CD4-positive, alpha-beta T cell treated with Interleukin-15 for 1 hour (primary cell): ENCODE measurements at places on chromosomes 12 and 14.

DNA sequence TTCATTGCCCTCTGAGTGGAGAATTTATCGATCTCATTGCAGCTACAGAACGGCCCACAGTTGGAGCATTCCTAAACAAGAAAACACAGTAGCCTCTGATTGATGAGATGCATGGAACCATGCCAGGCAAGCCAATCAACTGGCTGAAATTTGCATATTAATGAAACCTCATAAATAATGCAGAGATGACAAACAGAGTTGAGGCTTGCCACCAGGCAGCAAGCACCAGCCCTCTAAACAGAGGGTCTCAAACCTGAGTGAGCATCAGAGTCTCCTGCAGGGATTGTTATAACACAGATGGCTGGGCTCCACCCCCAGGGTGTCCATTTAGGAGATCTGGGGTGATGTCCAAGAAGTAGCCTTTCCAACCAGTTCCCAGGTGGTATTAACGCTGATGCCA is 60.9 kb upstream of the CMKLR1 start:
- DNase-seq, result no peak

- no peak for DNase-seq
These were observed 65.2 kb upstream of the STK38L start for GRCh38 chr12:27178723-27179399.

- DNase-seq, result no peak
These were observed 75.7 kb downstream of the PITPNM2 start for GRCh38 chr12:123075087-123075645.

GRCh38 chr14:77028384-77029231 is at the start of gene IRF2BPL:
IRF2BPL (minus strand) TSS chr14:77028708; CDS start chr14:77027792, 916 bp downstream.
- peak; percentile 97 for DNase-seq

DNA sequence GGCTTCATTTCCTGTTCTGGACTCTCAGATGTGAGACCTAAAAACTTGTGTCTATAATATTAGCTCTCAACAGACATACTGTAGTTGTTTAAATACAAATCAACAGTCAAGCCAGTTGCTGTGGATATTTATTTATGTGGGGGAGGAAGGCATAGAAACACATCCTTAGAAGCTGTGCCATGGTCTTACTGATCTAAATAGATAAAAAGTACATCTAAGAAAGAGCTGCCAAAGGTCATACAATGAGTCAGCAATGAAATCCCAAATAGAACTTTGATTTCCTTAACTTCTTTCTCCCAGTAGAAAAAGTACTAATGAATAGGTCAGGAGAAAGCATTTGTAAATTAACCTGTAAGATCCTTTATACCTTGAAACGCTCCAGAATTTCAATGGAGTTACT is 185.1 kb downstream of the AKAP6 start:
- DNase-seq, result no peak

GRCh38 chr14:93239869-93240677 is 33.0 kb downstream of the UBR7 start:
- DNase-seq, result no peak

DNA sequence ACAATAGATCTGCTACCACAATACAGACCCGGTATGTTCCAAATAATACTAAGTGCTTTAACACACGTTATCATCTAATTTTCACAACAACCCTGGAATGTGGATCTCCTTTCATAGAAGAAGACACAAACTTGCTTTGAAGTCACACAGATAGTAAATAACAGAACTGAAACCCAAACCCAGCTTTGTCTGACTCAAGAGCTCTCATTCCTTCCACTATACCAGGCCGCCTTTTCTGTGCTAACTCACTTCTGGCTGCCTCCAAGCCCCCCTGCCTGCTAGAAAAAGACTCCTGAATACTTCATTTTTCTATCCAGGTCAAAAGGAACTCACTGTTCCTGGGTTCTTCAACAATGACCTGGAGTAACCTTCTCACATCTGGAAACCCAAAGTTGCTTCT is 37.8 kb downstream of the PRPF40B start:
- DNase-seq, result no peak

GRCh38 chr12:131773582-131774221 is 54.5 kb upstream of the MMP17 start:
- peak; percentile 47 for DNase-seq

DNA sequence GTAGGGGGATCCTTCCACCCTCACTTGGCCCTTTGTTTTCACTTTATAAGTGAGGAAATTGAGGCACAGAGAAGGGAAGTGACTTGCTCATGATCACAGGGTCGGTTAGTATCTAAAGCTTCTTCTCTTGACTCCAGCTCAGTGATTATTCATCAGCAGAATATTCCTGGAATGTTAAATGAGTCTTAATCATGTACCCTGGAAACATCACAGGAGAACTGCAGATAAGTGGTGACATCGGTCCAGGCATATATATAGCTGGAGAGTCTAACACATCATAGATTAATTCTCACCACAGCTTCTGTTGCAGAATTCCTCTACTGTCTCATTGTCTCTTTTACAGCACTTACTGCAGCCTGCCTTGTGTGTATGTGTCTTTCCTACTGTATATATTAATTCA is 69.9 kb downstream of the PAH start:
- DNase-seq, result no peak

DNA sequence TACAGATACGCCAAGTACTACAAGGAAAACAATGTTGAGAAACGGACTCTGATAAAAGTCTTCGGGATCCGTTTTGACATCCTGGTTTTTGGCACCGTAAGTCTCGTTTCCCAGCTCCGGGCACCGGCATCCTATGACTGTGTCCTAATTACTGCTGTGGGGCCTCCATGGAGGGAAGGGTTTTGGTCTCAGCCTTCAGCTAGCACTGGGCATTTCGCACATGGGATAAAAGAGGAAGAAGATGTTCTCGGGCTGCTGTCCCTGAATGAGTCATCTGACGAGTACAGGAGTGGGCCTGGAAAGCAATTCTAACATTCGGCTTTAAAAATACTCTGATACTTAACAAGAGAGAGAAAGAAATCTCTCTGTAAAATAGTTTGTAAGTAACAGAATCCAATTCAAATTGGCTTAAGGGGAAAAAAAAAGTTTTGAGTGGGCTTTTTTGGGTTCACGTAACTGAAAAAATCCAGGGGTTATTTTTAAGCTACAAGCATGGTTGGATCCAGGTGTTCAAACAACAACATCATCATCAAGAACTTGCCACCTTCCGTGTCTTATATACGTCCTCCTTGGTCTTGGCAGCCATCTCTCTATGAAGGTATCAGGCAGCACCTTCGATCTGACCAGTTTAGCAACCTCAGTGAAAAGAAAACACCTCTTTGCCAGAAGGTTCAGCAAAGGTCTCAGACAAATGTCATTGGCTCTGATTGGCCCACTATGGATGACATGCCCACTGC is 34.4 kb upstream of the P2RX4 start:
- peak; percentile 48 for DNase-seq

DNA sequence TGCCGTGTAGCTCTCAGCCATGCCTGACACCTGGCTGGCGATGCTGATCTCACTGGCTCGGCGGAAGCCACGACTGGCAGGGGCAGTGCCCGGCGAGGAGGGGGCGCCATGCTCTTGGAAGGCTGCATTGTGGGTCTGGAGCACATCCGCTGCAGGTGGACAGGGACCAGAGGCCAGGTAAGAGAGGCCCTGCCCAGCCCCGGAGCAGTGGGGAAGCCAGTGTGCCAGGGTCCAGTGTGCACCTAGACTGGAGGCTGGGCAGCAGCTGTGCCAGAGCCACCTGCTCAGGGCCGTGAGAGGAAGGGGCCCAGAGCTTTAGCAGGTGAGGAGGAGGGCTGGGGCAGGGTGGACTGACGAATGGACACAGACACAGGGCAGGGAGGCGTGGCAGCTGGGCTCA is 10.1 kb downstream of the ARL6IP4 start:
- no peak for DNase-seq

- no peak for DNase-seq
These were observed 114.1 kb upstream of the BTG1 start for GRCh38 chr12:92259696-92260251.

- no peak for DNase-seq
These were observed 44.0 kb upstream of the EAPP start for GRCh38 chr14:34583525-34583924.

DNA sequence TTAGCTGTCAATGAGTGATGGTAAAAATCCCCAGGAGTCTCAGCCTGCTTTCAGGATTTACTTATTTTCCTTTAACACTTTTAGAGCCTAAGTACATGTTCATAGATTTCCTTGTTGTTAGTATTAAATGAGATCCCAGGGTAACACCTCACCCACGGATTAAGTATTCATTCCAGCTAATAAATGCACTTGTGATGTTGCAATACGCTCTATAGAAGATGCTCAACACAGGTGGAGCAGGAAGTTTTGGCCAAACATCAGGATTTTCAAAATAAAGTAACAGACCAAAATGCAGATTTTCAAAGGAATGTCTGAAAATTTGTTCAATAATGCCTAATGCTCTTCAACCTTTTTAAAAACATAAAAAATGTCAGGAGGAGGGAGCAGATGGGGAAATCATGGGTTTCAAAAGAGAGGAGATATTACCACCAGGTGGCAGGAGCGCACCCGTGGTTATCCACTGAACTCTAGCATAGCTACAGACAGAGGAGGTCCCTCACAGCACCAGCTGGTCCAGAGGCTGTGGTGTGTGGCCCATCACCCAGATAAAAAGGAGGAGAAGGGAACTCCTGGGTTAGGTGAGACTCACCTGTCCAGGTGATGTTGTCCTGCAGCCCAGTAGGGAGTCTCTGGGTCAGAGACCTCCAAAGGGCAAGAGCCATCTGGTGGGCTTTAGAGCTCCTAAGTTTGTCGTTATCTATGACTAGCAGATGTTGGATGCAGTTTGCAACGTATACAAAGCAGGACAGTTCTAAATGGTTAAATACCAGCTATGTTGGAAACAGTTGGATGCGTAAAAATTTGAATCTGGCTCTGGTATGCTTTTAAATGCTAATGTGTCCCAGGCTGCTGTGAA is 1158.4 kb upstream of the TMEM132C start:
- DNase-seq, result no peak

GRCh38 chr14:93207468-93208308 is 632 bp downstream of the UBR7 start:
- no peak for DNase-seq

GRCh38 chr12:94290353-94290752 is 142.0 kb downstream of the PLXNC1 start:
- no peak for DNase-seq

- no peak for DNase-seq
These were observed 8.2 kb downstream of the PRKCH start for GRCh38 chr14:61329478-61330051.
